B cell (primary cell): ENCODE measurements at places on chromosomes 2 and 18.

DNA sequence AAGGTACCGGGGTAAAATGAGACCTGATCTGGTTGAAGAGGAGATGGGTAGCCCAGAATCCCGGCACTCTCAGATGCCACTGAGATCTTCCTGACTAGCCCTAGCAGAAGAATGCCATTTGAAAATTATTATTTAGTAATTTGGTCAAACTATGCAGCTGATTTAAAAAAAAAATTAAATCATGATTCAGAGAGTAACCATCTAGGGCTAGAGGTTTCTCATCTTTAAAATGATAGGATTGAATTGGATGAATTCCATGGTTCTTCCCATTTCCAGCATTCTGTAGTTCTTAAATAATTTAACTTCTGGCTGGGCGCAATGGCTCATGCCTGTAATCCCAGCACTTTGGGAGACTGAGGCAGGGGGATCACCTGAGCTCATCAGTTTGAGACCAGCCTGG, 106.1 kb downstream of the MYO1B start:
- no peaks in the 10 kb centered on the region for H3K27me3 ChIP-seq
- DNase-seq, result no peak
- no peak overlapping the region for H3K4me3 ChIP-seq
- H3K4me1 ChIP-seq, result no peaks in the 10 kb centered on the region

GRCh38 chr18:50573679-50574078, 13.8 kb downstream of the MAPK4 start:
- H3K4me1 ChIP-seq, result no peaks in the 10 kb centered on the region
- no peak overlapping the region for H3K4me3 ChIP-seq
- no peak overlapping the region for H3K27ac ChIP-seq
- DNase-seq, result no peak

- no peak for DNase-seq
- H3K27ac ChIP-seq, result no peak overlapping the region
- H3K27me3 ChIP-seq, result no peaks in the 10 kb centered on the region
- peaks cover 7% of the 10 kb centered on the region for H3K4me1 ChIP-seq
- H3K4me3 ChIP-seq, result no peak overlapping the region
Observed at GRCh38 chr2:200528228-200528627, 2.2 kb downstream of the SGO2 start.

DNA sequence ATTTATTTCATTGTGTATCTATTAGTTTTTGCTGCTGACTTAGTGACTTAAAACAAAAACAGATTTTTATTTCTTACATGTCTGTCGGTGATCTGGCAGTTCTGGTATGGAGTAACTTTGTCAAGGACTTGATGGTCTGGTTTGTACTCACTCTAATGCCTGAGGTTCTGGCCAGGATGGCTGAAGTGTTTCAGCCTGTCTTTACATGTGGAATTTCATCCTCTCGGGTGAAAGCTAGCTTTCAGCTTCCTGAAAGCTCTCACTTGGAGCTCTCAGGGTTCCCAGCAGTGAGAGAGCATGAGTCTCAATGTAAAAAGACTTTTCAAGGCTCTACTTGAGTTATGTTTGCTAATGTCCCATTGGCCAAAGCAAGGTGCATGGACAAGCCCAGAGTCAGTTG, 216.4 kb downstream of the NR4A2 start:
- no peaks in the 10 kb centered on the region for H3K4me1 ChIP-seq
- DNase-seq, result no peak
- H3K36me3 ChIP-seq, result no peaks in the 10 kb centered on the region
- H3K4me3 ChIP-seq, result no peak overlapping the region

GRCh38 chr2:169073963-169074751, 4.8 kb downstream of the DHRS9 start:
- no peaks in the 10 kb centered on the region for H3K27me3 ChIP-seq
- DNase-seq, result no peak
- peaks cover 33% of the 10 kb centered on the region for H3K4me1 ChIP-seq
- no peaks in the 10 kb centered on the region for H3K36me3 ChIP-seq

- H3K36me3 ChIP-seq, result no peaks in the 10 kb centered on the region
- DNase-seq, result no peak
- no peaks in the 10 kb centered on the region for H3K27me3 ChIP-seq
- no peak overlapping the region for H3K4me3 ChIP-seq
Observed at GRCh38 chr2:152450176-152450575, 115.2 kb downstream of the FMNL2 start.

DNA sequence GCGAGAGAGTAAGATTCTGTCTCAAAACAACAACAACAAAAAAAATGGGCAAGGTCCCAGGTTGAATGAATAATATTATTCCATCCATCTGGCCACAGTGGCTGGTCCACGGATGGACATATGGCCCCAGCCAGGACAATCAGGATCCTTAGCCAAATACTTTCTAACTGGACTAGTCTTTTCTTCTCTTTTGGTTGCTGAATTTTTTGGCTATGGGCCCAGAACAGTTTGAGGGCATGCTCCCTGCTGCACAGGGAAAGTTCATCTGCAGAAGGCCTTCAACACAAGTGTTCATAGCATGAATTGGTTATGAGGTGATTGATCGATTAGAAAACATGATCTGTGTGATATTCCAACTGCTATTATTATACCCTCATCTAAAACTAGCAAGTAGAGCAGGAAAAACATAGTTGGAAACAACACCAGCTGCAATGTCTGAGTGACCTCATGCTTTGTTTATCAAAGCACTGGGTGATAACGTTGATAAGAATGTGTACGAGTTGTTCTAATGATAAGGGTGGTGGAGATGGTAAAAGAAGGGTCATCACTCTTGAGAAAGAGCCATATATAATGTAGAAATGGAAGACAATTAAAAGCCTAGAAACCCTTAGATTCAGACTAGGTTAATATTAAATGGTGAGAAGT, 47.8 kb upstream of the RNF103 start:
- H3K36me3 ChIP-seq, result no peaks in the 10 kb centered on the region
- no peak overlapping the region for H3K4me3 ChIP-seq
- H3K4me1 ChIP-seq, result no peaks in the 10 kb centered on the region
- H3K27me3 ChIP-seq, result no peaks in the 10 kb centered on the region
- no peak overlapping the region for H3K27ac ChIP-seq

DNA sequence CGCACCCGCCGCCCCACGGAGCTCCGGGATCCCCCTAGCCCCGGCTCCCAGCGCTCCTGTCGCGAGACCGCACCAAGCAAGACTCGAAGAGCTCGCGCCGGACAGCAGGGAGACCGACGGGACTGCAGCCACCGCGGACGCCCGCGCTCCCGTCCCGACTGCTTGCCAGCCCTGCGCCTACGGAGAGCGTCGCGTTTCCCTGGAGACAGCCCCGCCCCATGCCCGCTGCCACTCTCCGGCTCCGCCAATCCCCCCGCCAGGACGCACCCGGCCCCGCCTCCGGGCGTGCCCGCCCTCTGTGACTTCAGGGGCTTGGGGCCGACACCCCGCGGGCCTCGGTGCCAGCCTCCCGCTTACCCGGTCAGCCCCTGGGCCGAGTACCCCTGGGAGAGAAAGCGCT, at the start of gene ANKMY1:
Gene ANKMY1, minus strand, starts transcription at position 181 of the 400 bp plus-strand sequence. CDS start 653 bp downstream, outside the sequence.
- H3K4me3 ChIP-seq, result peak within 1 kb of the TSS; percentile 26
- H3K36me3 ChIP-seq, result peaks cover 19% of the 10 kb centered on the region
- H3K27ac ChIP-seq, result no peak within 1 kb of the TSS
- DNase-seq, result peak; percentile 65

DNA sequence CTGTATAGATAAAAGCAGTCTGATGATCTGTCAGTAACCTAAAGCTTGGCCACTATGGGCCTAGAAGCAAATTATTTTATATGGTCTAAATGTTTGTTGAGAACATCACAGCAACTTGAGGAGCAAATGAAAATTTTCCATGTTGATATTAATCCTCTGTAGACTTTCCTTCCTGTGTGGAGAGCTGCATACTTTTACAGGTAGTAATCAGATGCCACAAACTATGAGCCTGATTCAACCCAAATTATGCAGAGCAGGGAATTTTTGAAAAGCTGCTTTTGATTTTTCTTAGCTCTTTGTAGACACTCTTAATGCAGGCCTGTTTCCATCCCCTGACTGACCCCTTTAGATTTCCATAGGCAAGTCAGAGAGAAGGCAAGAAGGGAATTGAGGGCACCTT, 17.3 kb downstream of the PAX3 start:
- no peak for DNase-seq
- H3K4me3 ChIP-seq, result no peak overlapping the region
- H3K27me3 ChIP-seq, result no peaks in the 10 kb centered on the region
- H3K27ac ChIP-seq, result no peak overlapping the region
- no peaks in the 10 kb centered on the region for H3K36me3 ChIP-seq

- no peaks in the 10 kb centered on the region for H3K27me3 ChIP-seq
- H3K4me3 ChIP-seq, result no peak overlapping the region
- no peaks in the 10 kb centered on the region for H3K4me1 ChIP-seq
- no peak for DNase-seq
Observed at GRCh38 chr2:35871672-35872071, 483.9 kb upstream of the CRIM1 start.

DNA sequence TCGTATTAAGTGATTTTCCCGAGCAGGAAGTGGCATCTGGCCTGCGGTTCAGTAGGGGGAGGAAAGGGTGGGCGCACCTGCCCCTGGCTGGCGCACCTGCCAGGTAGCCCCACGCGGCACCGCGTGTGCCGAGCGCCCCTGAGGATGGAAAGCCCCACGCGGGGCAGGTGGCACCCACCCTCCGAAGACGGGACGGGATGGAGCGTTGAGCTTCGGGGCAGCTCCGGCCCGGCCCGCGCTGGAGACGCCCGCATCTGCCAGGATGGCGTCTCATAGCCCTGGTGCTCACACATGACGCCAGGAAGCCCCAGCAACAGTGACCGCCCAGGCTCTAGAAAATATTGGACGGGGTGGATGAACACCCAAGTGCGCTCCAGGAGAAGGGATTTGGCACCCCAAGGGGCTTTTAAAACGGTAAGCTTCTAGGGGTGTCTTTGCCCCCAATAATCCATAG, 2.5 kb upstream of the NFATC1 start:
- DNase-seq, result peak; percentile 72
- H3K27me3 ChIP-seq, result peaks cover 3% of the 10 kb centered on the region
- H3K4me3 ChIP-seq, result peak overlapping the region; percentile 61
- H3K27ac ChIP-seq, result peak overlapping the region; percentile 49

- H3K36me3 ChIP-seq, result no peaks in the 10 kb centered on the region
- no peak for DNase-seq
- no peak overlapping the region for H3K27ac ChIP-seq
- H3K4me3 ChIP-seq, result no peak overlapping the region
Observed at GRCh38 chr18:62683935-62684334, 31.4 kb upstream of the PHLPP1 start.

GRCh38 chr2:195408196-195408595, 248.8 kb upstream of the SLC39A10 start:
- no peak for DNase-seq
- no peaks in the 10 kb centered on the region for H3K36me3 ChIP-seq
- H3K27me3 ChIP-seq, result no peaks in the 10 kb centered on the region
- no peaks in the 10 kb centered on the region for H3K4me1 ChIP-seq
- no peak overlapping the region for H3K4me3 ChIP-seq

DNA sequence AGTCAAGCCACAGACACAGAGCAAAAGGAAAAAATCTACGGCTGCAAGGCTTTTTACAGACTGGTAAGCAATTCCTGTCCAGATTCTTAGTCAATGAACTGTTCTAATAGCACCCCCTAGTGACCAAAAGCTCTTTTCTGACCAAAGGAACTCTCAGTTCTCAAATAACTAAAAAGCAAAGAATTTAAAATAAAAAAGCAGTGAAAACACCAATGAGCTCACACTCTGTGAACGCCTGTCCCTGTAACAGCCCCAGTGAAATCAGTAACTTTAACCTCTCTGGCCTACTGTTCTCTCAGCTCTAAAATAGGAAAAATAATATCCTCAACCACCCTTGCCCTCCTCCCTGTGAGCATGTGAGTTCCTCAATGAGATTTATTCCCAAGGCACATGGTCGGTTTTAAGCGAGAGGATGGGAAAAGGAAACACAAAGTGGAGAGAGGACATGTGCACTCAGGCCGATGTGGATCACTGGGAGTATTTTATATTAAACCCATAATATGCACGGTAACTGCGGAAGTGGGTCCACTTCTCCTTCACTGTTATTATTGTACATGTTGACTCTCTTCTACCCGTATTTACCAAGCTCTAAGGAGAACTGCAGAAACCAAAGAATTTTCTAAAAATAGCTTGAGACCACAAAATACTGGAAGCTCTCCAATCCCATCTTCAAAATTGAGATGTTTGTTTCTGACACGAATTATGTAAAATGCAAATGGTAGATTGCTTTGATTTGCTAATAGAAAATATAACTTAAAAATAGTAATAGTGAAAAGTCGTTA, 128.5 kb downstream of the STK39 start:
- H3K36me3 ChIP-seq, result no peaks in the 10 kb centered on the region
- H3K27ac ChIP-seq, result no peak overlapping the region
- H3K27me3 ChIP-seq, result no peaks in the 10 kb centered on the region
- peaks cover 4% of the 10 kb centered on the region for H3K4me1 ChIP-seq

DNA sequence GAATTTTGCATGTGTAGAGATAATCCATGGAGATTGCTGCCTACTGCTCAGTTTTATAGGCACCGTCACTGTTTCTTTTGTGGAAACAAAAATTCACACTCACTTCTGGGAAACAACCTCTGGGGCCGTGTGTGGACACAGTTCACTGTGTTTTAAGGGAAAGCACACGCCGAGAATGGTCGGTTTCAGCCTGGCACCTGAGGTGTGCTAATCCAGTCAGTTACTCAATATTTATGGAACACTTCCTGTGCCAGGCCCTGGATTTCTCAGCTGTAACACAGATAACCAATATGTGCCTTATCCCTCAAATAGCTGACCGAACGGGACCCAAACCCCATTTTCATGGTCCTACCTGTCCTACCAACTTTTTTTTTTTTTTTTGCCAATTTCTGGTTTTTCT, 179.6 kb downstream of the MGAT5 start:
- H3K27ac ChIP-seq, result no peak overlapping the region
- peaks cover 7% of the 10 kb centered on the region for H3K36me3 ChIP-seq
- no peak overlapping the region for H3K4me3 ChIP-seq

- no peak overlapping the region for H3K4me3 ChIP-seq
- no peaks in the 10 kb centered on the region for H3K27me3 ChIP-seq
- no peaks in the 10 kb centered on the region for H3K4me1 ChIP-seq
Observed at GRCh38 chr18:28637897-28638296, 461.0 kb upstream of the CDH2 start.

GRCh38 chr2:152473151-152473857, 138.3 kb downstream of the FMNL2 start:
- no peak for DNase-seq
- H3K36me3 ChIP-seq, result no peaks in the 10 kb centered on the region
- H3K4me1 ChIP-seq, result peaks cover 7% of the 10 kb centered on the region
- no peak overlapping the region for H3K4me3 ChIP-seq
- H3K27me3 ChIP-seq, result no peaks in the 10 kb centered on the region

- H3K4me1 ChIP-seq, result peaks cover 9% of the 10 kb centered on the region
- no peaks in the 10 kb centered on the region for H3K27me3 ChIP-seq
- no peak overlapping the region for H3K4me3 ChIP-seq
- H3K27ac ChIP-seq, result peak overlapping the region; percentile 45
- H3K36me3 ChIP-seq, result peaks cover 3% of the 10 kb centered on the region
Observed at GRCh38 chr18:32714571-32715148, 58.2 kb downstream of the KLHL14 start.

- H3K27ac ChIP-seq, result no peak overlapping the region
- no peaks in the 10 kb centered on the region for H3K36me3 ChIP-seq
- no peak for DNase-seq
- no peak overlapping the region for H3K4me3 ChIP-seq
Observed at GRCh38 chr2:8421658-8422449, 260.0 kb upstream of the ID2 start.

DNA sequence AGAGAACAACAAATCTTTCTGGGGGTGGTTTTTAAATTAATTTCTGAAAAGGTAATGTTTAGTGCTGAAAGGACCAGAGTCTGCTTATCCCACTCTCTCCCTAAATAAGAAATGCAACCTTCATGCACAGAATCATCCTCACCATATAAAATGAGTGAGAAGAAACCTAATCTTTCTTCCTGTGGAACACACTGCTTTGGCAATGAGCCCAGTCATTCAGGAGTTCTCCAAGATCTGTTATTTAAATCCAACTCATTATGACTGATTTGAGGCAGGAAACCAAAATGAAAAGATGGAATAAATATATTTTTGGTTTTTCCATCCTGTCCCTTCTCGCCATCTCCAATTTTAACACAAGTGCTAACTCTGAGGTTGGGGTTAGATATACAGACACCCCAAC, 228.3 kb downstream of the SRBD1 start:
- H3K27ac ChIP-seq, result no peak overlapping the region
- H3K36me3 ChIP-seq, result peaks cover 4% of the 10 kb centered on the region
- H3K4me1 ChIP-seq, result no peaks in the 10 kb centered on the region
- no peak overlapping the region for H3K4me3 ChIP-seq
